ENCODE measurements at places on chromosomes 16 and 17.
A peak's percentile ranks its signal among the peaks of the same experiment; 100 is the strongest.

DNA sequence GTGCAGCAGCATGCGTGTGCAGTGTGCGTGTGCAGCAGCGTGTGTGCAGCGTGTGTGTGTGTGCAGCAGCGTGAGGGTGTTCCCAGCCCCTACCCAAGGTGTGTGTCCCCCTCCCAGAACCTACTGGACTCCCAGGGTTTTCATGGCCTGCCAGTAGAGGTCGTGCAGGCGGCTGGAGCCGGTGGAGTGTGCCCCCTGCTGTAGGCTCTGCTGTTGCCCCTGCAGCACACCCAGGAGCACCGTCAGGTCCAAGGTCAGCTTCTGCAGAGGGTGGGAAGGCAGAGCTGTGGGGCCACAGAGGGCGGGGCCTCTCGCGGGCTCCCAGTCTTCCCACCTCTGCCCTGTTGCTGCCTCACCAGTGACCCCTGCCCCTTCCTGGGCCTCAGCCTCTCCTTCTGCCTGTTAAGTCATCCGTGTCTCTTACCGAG is 14.9 kb downstream of the MYBBP1A start:
- DNase-seq = no peak

DNA sequence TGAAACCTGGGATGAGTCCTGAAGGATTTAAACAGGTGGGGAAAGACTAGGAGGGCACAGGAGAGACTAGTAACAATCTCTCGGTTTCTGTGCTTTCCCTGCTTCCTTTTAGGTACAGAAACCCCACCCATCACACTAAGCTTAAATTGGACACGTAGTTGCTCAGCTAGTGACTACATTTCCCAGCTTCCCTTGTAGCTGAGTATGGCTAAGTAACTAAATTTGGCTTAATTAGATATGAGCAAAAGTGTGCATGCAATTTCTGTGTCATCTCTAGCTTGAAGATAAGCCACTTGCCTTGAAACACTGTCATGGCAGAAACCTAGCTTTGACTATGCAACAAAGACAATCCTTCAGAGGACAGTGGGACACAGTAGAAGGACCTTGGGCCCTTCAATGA is 36.5 kb downstream of the CACNG1 start:
- DNase-seq = no peak

GRCh38 chr16:87687126-87687910 is 78.5 kb downstream of the KLHDC4 start:
- DNase-seq = no peak

- no peak for DNase-seq
Measured at GRCh38 chr16:83137326-83137781, 510.6 kb downstream of the CDH13 start.

- DNase-seq = no peak
Measured at GRCh38 chr16:81995651-81996050, 15.6 kb downstream of the SDR42E1 start.

DNA sequence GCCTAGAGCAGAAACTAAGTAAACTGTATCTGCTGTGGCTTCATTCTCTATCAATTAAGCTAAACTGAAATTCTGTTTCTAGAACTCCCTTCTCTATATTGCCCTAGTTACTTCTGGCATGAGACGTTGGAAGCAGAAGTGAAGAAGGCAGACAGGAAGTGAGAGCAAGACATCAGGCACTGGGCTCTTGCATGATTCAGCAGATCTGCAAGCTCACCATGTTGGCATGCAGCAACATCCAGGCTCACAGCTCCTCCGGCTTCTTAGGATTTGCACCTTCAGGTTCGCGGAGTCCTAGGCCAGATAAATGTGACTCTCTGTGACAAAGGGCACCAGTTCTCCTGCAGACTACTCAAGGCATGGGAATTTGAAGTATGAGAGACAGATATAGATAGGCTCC is 148.3 kb downstream of the CDH8 start:
- no peak for DNase-seq

DNA sequence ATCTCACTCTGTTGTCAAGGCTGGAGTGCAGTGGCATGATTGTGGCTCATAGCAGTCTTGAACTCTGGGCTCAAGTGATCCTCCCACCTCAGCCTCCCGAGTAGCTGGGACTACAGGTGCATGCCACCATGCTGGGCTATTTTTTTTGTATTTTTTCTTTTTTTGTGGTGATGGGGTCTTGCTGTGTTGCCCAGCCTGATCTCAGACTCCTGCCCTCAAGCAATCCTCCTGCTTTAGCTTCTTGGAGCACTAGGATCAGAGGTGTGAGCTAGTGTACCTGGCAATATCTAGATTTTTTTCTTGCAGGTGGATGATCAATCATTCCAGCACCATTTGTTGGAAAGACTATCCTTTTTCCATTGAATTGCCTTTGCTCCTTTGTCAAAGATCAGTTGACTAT is 52.8 kb upstream of the IL34 start:
- no peak for DNase-seq

GRCh38 chr17:57276621-57277020 is 20.3 kb downstream of the MSI2 start:
- no peak for DNase-seq

GRCh38 chr17:75086496-75087181 is 1.1 kb upstream of the SLC16A5 start:
- no peak for DNase-seq

GRCh38 chr17:49435671-49436029 is 21.0 kb upstream of the PHB1 start:
- no peak for DNase-seq

DNA sequence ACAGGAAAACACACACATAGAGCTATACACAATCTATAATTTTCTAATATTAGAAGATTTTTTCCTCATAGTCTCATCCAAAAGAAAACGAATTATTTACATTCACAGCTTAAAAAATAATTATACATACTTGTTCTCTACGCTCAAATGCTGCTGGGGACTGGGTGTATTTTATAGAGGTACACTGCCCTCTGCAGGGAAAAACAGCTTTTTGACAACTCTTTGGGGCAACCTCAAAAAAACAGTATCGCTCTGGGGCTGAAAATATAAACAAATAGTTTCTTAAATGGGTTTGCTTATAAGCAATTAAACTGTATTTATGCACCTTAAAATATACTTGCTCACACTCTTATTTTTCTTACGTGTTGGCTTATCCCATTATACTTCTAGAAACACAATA is 261.8 kb upstream of the PSMD7 start:
- peak; percentile 43 for DNase-seq

GRCh38 chr16:60060731-60061130 is 1326.6 kb upstream of the GOT2 start:
- no peak for DNase-seq

DNA sequence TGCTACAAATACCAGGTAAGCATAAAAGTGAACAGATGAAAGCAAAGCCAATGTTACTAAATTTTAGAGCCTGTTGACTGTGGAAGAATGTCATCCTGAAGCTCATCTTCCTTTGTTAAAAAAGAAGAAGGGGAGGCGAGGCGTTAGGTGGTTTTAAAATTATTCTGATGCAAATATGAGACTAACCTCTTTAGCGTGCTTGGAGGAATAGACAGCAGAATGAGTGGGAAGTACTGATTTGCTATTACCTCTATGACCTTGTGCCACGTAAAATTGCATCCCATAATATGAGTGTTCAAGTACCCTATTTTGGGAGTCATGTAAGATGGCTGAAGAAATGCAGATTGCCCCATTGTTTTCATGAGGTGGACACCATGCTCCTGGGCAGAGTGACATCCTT is 95.7 kb downstream of the ELAC2 start:
- no peak for DNase-seq

GRCh38 chr17:77829843-77830799 is 128.4 kb upstream of the TNRC6C start:
- no peak for DNase-seq

- no peak for DNase-seq
Measured at GRCh38 chr17:28928061-28928460, 23.3 kb downstream of the PHF12 start.

DNA sequence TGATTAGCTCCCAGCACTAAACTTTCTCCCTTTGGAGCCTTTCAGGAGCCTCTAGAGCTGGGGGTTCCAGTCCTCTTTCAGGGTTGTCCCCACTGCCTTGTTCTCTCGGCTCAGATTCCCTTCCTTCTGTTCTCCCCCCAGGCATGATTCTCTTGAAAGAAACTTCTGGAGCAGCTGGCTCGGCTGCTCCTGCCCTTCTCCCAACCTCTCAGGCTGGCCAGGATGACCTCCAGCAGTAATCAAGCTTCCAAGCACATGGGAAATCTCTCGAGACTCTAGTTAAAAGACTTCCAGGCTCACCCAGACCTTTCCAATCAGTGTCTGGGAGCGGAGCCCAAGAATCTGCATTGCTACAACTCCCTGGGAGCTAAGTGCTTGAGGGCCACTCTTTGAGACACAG is 3.6 kb downstream of the SDK2 start:
- no peak for DNase-seq

DNA sequence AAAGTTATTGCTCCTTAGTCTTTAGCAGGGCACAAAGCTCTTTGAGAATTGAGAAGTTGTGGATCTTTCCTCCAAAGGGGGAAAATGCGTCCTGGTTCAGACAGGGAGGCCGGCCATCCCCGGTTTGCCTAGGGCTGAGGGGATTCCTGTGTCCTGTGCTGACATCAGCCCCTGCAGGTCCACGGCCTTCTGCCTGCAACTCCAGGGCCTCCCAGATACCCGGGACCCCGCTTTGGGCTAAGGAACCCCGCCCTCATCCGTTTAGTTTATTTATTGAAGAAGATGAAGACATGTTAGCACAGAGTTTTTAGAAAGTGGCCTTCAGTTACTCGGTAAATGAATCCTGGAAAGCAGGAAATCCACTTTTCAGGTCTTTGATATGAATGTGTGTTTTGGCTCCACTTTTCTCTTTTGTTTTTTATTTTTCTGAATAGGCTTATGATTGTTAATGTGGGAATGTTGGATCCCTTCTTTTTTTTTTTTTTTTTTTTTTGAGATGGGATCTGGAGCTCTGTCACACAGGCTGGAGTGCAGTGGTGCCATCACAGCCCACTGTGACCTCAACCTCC is 65.6 kb downstream of the CRISPLD2 start:
- no peak for DNase-seq
